CD4-positive, alpha-beta T cell treated with Interferon alpha-2 for 1 hour (primary cell): ENCODE measurements at places on chromosomes 5 and 9.

- no peak for DNase-seq
Measured at GRCh38 chr9:12843735-12844134, 68.9 kb downstream of the LURAP1L start.

GRCh38 chr9:115117999-115118878, at the start of gene TNC:
TNC (minus strand) TSS chr9:115118157; CDS start chr9:115091018, 27,139 bp downstream.
- no peak for DNase-seq

- DNase-seq, result no peak
Measured at GRCh38 chr9:130058154-130058553, 4.4 kb downstream of the GPR107 start.

DNA sequence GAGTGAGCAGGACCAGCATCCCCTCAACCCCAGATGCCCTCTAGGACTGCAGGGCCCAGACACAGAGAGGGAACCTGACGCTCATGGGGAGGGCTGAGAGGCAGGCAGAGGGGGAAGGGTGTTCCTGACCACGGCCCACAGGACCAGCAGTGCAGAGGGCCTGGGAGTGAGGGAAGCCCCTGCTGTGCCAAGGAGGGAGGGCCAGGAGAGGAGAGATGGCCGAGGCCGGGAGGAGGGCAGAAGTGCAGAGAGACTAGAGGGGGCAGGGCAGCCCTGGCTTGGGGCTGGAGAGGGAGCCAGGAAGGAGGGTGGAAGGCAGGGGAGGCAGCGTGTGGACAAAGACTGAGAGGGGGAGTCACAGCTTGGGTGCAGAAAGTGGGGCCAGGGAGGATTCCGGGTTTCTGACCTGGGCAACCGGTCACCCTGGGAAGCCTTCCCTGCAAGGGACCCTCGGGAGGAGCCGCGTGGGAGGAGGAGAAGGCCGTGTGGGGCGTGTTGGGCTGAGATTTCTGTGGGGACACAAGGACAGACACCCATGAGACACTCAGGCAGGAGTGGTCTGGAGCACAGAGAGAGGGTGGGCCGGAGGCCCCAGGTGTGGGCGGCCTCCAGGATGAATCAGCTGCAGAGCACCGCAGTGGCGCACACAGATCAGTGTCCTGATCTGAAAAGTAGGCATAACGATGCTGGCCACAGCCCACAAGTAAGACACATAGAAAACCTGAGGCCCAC, 117.5 kb downstream of the ADAMTS2 start:
- DNase-seq, result no peak

- DNase-seq, result no peak
Measured at GRCh38 chr5:126849101-126849678, 72.3 kb downstream of the LMNB1 start.

GRCh38 chr5:111999286-111999685, 242.3 kb upstream of the NREP start:
- no peak for DNase-seq

GRCh38 chr5:137186759-137187461, 312.2 kb downstream of the SPOCK1 start:
- DNase-seq, result no peak

DNA sequence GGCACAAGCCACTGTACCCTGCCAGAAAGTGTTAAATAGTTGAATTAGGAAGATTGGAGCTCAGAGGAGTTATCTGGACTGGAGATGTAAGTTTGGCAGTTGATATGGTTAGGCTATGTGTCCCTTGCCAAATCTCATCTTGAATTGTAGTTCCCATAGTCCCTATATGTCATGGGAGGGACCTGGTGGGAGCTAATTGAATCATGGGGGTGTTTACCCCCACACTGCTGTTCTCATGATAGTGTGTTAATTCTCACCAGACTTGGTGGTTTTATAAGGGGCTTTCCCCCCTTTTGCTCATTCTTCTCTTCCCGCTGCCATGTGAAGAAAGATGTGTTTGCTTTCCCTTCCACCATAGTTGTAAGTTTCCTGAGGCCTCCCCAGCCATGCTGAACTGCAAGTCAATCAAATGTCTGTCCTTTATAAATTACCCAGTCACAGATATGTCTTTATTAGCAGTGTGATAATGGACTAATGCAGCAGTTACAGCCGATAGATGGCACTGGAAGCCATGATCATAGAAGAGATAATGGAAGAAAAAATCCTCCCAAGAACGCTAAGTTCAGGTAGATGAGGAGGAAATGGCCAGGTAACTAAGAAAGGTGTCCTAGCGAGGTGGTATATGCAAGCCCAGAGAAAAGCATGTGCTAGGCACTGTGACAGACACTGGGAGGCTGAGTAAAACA, 51.4 kb downstream of the TNFSF8 start:
- no peak for DNase-seq

GRCh38 chr5:122751293-122751782, 23.5 kb upstream of the SNX2 start:
- DNase-seq, result no peak

DNA sequence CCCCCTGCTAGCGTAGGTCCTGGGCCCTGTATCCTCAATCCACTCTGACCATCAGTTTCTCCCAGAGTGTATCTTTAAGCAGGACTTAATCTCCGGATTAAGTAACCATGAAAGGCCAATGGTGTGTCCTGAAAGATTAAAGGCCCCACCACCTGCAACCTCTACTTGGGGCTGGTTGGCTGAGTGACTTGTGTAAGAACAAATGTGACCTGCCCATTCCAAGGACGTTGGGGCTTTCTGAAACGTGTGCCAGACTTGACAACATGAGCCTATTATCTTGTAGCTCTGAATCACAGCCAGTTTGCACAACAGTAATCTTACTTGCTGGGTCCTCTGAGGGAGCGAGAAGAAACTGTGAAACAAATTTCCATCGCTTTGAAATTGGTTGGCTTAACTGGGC, 3.1 kb upstream of the PRELID2 start:
- DNase-seq, result no peak

- DNase-seq, result no peak
Measured at GRCh38 chr5:133222979-133223378, 171.2 kb downstream of the HSPA4 start.

GRCh38 chr5:15837551-15838289, 337.7 kb downstream of the FBXL7 start:
- no peak for DNase-seq

- DNase-seq, result no peak
Measured at GRCh38 chr9:81234924-81235610, 454.3 kb downstream of the TLE1 start.

- no peak for DNase-seq
Measured at GRCh38 chr5:143594902-143595818, 191.7 kb upstream of the NR3C1 start.

GRCh38 chr9:132638240-132638639, 31.5 kb downstream of the DDX31 start:
- DNase-seq, result no peak

DNA sequence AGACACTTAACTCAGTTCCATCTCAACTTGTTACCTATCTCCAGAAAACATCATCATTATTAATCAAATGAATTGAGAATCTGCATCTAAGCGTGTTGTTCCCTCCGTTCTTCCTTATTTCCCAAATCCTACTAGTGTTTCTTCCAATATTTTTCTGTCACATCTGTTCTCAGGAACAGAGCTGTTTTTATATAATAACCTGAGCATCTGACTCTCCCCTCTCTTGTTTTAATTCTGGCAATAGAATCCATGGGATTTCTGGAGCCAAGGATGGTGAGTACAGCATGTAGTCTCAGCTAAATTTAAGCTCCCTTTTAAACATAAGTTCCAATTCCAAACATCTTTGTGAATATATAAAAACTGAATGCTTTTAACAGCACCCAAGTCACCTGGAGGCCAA, 558.3 kb downstream of the DTWD2 start:
- no peak for DNase-seq

DNA sequence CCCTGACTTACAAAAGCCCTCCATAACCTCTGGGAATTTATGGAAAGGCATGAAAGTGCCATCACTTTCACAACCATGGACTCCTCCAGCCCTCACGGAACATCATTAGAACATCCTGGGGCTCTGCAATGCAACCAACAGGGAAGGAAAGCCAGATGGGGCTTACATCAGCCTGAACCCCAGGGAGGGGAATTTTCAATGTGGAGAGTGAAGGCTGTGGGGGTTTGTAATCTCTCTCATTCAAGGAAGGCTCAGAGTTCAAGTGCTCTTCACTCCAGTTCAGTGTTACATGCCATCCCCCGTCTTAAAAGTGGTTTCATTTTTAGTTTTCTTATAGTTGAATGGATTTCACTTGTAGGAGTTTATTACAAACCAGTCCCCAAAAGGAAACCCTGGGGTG, 5.7 kb downstream of the SPRY4 start:
- no peak for DNase-seq

- DNase-seq, result no peak
Measured at GRCh38 chr5:59282726-59283125, 610.8 kb downstream of the PDE4D start.

DNA sequence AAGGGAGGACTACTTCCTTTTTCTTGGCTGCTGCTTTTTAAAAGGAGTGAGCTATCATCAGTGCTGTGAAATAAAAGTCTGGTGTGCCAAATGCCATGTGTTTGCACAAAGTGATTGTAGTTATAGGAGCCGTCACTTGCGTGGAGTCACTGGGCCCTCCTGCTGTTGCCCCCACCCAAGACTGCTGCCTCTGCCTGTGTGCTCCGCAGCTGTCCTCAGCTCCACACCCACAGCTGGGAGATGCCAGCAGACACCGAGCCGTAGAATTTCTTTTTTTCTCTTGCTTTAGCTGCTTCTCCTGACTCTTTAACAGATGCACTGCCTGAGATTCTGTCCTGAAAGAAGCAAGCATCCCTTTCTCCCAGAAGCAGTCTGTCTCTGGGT, 9.8 kb upstream of the GLE1 start:
- no peak for DNase-seq

DNA sequence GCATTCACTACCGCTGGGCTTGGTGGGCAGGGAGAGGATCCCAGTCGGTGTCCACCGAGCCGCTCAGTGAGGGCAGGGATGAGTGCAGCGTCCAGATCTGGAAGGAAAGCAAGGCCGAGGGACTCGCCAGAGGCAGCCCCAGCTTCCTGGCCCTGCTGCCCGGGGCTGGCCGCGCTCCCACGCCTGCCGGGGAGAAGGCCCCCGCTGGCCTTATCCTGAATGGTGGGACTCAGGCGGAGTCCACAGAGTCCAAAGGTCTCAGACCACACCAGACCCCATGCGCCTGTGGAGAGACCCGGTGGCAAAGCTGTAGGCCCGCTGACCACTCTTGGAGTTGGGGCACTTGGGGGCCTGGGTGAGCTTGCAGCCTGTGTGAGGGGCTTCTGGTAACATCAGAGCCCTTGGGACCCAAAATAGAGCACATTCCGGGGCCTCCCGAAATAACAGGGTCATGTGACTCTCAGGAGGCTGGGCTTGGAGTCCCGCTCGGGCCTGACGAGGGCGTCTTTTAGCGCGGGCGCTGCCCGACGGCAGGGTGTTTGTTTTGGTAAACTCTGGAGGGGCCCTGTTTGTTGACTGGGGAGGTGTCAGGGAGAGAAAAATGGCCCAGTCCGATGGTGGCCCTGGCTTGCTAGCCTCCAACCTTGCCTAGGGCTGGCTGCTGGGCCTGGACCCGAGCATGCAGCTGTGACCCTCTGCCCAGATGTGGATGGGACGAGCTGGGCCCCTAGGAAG, 2.8 kb downstream of the RXRA start:
- no peak for DNase-seq

GRCh38 chr5:39469777-39470415, 45.1 kb upstream of the DAB2 start:
- DNase-seq, result no peak

- peak; percentile 35 for DNase-seq
Measured at GRCh38 chr5:131224387-131225201, 39.3 kb upstream of the CDC42SE2 start.

DNA sequence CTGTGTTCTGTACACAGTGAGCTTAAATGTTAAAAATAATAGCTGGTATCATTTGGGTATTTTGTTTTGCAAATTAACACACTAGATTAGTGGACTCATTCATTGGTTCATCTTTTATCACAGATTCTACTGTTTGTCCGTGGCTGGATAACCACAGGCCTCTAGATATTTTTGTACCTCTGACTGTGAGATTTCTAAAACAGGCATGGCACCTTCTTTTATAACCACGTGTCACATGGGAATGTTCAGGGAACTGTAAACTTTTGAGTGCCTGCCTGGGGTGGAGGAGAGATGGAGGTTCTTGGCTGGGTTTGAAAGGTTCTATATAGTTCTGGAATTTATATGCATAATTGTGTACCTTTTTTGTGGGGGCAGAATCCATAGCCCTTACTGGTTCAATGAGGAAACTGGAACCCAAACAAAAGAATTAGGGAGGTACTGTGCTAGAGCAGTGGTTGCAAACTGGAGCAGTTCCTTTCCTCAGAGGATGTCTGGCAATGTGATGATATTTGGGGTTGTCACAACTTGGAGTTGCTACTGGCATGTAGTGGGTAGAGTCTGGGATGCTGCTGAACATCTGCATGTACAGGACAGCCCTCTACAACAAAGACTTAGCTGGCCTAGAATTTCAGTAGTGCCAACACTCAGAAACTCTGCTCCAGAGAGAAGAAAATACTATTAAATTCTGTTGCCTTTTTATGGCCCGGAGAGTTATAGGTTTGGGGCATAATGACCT, 16.9 kb downstream of the TLE4 start:
- no peak for DNase-seq

- DNase-seq, result no peak
Measured at GRCh38 chr5:25414742-25415141, 770.0 kb upstream of the CDH10 start.

GRCh38 chr5:107531308-107531707, 139.4 kb downstream of the EFNA5 start:
- DNase-seq, result no peak

GRCh38 chr9:93670208-93671019, 94.0 kb downstream of the PHF2 start:
- DNase-seq, result no peak

GRCh38 chr5:92599217-92599810, 981.7 kb downstream of the NR2F1-AS1 start:
- no peak for DNase-seq
